ENCODE measurements at places on chromosomes 3 and 15.

DNA sequence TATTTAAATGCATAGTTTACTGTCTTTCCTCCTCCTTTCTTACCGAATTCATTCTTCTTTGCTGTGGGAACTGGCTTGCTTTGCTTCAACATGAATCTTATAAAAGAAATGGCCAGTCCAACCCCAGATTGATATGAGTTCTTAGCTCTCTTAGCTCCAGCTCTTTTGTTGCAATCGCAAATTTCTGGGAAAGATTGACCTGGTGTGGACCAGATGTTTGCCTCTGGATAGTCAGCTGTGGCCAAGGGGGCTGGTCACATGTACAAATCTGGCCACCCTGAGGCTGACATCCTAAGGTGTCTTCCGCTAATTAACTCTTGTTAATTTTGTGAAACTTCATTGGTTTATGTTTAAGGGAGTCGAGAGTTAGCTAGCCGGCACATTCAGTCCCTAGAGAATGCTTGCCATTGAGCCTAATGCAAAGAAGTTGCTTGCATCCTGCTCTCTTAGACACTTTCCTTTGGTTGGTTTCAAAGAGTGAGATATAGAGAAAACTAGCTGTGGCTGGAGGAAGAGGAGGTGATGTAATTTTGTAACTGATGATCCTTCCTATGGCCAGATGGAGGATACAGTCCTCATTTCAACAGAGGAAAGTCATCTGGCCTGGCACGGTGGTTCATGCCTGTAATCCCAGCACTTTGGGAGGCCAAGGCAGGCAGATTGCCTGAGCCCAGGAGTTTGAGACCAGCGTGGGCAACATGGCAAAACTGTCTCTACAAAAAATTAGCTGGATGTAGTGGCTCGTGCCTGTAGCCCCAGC is 162.4 kb downstream of the ADAMTSL3 start:
- DNase-seq, result no peak

DNA sequence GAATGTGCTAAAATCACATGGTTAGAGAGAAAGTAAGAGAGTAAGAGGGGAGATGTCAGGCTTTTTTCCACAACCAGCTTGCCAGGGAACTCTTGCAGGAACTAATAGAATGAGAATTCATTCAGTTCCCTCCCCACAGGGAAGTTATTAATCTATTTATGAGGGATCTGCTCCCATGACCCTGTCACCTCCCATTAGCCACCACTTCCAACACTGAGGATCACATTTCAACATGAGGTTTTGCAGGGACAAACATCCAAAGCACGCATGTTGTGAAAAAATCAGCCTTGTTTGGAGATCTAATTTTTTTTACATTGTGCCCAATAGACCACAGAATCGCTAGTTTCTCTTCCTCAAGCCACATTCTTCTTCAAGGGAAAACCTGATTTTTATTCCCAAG is 904.0 kb downstream of the TBL1XR1 start:
- no peak for DNase-seq

DNA sequence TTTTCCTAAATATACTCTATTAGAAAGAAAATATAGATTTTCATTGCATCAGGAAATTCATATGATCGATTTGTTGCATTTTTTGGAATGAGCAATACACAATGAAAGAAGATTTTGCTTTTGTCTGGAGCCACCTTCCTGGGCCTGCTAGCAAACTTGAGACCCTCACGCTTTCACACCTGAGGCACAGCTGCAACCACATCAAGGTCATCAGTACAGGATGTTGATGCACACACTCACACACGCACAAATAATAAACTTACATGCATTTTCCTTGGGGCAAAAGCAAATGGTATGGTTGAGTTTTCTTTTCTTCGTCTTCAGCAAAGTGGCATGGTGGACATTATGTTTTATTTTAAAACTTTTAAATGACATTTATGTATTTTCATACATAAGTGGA is 64.8 kb upstream of the SATB1 start:
- DNase-seq, result no peak

GRCh38 chr3:189349772-189350171 is 178.0 kb downstream of the TPRG1 start:
- DNase-seq, result no peak

GRCh38 chr15:61318802-61319525 is 89.9 kb upstream of the RORA start:
- no peak for DNase-seq

DNA sequence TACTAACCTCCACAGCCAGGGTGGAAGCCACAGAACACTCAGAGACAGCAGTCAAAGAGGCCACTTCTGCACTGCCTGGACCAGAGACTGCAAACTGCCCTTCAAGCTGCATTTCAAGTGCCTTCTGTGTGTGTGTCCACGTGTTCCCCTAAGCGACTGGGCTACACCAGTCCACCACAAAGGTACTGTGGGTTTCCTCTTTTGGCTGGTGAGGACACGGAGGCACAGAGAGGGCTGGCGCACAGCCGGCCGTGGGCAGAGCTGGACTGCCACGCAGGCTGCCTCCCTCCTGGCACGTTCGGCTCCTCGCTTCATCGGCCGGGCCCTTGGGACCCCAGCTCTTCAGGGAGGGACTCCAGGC is 60.9 kb downstream of the MGLL start:
- no peak for DNase-seq

GRCh38 chr15:31228980-31229826 is 97.4 kb upstream of the KLF13 start:
- peak; percentile 66 for DNase-seq

Data from ELF-1 (cell line).